Stimulated activated CD8-positive, alpha-beta memory T cell treated with anti-CD3 and anti-CD28 coated beads, Interleukin-4, amount 100 ng/mL, for 24 hours (primary cell): ENCODE measurements at places on chromosomes 16 and 17.

GRCh38 chr17:8095361-8095760, 7.8 kb upstream of the ALOX12B start:
- DNase-seq: no peak

DNA sequence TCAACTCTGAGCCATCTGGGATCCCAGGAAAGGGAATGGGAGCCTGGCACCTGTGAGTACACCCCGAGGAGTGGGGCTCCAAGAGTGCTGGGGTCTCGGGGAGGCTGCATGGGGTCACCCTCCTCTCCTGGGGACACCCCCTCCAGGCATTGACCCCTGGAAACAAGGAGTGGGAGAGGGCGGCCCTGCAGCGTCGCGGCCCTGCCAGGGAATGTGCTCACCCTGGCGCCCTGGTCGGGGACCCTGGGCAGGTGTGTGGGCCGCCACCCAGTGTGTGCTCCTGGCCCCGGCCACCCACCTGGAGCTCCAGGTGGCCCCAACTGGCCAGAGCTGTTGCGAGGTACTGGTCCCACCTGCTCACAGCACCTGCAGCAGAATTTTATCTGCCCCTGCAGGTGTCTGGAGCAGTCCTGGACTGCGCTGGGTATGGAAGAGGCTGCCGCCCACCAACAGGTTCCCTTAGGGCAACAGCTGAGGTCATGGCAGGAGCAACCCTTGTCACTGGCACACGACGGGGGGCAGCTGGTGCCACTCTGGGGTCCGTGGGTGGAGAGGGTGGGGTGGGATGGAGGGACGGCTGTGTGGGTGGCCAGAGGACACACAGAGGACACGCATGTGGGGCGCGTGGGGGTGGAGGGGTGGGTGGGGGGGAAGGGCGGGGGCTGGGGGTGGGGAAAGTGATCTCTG, 5.4 kb upstream of the PABPN1L start:
- DNase-seq: no peak

DNA sequence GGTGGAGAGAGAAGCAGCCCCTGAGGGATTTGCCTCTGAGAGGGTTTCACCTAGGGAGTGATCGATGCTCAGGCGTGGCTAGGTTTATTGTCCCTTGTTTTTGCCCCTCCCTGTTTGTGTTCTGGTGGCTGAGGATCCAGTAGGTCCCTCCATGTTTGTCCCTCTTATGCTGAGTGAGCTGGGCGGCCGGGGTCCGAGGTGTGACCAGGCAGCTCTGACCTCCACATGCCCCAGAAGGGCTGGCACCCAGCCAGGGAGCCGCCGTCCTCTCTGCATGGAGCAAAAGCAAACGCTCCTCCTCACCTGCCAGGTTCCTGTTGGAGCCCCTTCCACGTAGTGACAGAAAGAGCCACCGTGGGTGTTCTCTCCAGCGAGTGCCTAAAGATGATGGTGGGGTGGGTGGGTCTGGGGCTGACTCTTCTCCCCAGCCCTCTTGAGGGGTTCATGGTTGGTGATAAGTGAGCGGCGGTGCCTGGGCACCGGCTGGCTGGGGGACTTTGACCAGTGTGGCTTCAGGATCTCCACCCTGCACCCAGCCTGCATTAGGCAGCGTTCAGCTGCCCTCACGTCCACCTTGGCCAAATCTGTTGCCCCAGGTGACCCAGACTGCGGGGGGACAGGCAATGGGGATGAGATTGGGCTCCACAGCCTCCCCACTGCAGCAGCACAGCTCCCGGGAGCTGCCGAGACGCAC, 14.1 kb upstream of the NUDT16L1 start:
- no peak for DNase-seq

- DNase-seq: no peak
Observed at GRCh38 chr16:3157229-3158025, 22.6 kb downstream of the ZNF213 start.

DNA sequence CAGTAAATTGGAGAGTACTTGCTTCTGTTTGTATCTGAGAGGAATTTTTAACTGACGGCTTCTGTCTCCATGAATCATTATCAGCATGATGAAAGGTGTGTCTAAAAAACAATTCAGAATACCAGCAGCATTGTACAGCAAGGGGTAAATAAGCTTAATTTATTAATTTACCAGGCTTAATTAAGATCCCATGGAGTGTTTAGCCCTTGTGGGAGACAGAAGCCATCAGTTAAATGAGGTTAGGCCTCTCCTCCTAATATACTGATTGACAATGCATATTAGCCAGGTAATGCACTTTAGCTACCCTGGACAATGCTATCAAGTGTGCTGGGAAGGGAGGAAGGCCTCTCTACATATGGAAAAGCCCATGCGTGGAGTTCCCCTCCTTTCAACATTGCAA, 53.4 kb downstream of the IGF2BP1 start:
- no peak for DNase-seq

GRCh38 chr17:6671431-6671830, 19.9 kb downstream of the C17orf100 start:
- DNase-seq: no peak

GRCh38 chr16:10609402-10609774, 29.0 kb upstream of the EMP2 start:
- DNase-seq: no peak

GRCh38 chr16:66696669-66697630, at the start of gene CMTM4:
Gene CMTM4, minus strand, starts transcription at chr16:66696743. Its CDS starts 218 bp downstream, at chr16:66696525.
- DNase-seq: peak; percentile 62

DNA sequence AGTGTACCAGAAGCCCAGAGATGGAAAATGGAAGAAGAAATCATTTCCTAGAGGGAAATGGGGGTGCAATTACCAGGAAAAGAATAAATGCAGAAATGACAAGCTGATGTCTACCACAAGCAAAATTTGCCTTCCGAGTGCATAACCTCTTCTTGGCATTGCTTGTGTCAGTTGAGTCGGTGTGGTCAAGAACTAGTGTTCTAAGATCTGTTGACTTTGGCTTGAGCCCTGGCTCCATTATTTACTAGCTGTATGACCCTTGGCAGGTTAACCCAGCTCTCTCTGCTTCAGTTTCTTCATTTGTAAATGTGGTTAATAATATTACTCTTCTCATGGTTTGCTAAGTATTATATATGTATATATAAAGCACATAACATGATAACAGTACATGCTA, 273.0 kb upstream of the IRX5 start:
- no peak for DNase-seq

- no peak for DNase-seq
Observed at GRCh38 chr17:5241861-5242671, 7.4 kb upstream of the SCIMP start.

DNA sequence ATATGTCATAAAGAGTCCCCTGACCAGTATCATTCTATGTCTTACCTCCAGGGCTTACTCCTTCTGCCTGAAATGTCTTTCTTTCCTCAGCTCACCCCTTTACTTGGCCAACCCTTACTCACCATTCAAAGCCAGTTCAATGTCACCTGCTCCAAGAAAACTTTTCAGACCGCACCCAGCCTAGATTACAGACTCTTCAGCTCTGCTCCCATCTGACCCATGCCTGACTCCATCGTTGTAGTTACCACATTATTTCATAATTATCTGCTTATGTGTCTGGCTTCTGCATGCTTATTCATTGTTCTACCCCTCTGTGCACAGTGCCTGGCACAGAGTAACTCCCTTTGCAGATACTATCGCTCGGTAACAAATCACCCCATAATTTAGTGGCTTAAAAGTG, 62.5 kb upstream of the TOB1 start:
- DNase-seq: no peak

- no peak for DNase-seq
Observed at GRCh38 chr17:74190807-74191406, 12.6 kb upstream of the RPL38 start.

DNA sequence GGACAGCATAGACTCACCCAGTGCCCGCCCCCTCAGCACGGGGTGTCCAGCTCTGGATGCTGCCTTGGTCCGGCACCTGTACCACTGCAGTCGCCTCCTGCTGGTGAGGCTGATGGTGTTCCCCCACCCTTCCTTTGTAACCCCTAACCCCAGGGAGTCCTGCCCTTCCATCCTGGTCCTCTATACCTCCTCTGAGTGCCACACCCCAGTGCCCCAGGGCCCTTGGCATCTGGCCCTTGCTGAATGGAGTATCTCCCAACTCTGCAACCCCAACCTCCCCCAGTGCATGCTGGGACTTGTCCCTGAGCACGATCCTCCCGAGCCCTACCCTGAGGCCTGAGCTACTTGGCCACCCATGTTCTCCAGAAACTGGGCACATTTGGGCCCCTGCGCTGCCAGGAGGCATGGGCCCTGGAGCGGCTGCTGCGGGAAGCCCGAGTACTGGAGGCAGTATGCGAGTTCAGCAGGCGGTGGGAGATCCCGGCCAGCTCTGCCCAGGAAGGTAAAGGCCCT, 15.8 kb downstream of the RIPOR1 start:
- DNase-seq: no peak

DNA sequence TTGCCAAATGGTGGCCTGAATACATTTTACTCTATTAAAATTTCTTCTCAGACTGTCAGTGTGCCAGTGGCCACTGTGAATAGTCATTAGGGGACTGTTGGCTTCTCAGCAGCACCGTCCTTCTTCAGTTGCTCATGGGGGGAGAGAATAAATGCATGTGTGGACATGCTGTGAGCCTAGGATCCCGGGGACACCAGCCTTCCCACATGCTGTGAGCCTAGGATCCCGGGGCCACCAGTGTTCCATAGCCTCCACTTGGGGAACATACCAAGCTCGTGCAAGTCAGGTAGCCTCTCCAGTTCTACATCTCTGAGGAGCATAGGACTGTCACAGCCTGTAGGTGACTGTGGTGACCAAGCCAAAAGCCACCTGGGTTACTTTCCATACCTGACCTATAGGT, 51.5 kb downstream of the BANP start:
- no peak for DNase-seq

GRCh38 chr16:50445621-50446555, 77.1 kb upstream of the BRD7 start:
- DNase-seq: no peak

DNA sequence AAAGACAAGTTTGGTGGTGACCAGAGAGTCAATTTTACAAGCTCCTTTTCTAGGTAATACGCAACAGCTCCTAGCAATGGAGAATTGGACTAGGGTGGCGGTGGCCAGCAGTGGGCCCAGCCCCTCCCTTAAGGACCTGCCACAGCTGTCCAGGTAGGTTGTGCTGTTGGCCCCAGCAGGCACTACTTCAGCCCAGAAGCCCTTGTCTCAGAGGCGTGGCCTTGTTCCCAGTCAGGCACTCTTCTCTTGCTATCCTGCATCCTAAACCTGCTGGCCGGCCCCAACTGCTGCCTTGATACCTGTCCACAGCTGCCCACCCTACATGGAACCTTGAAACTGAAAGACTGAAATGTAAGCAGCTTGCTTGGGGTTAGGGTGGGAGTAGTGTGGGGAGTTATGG, 989 bp upstream of the GALK1 start:
- DNase-seq: no peak

DNA sequence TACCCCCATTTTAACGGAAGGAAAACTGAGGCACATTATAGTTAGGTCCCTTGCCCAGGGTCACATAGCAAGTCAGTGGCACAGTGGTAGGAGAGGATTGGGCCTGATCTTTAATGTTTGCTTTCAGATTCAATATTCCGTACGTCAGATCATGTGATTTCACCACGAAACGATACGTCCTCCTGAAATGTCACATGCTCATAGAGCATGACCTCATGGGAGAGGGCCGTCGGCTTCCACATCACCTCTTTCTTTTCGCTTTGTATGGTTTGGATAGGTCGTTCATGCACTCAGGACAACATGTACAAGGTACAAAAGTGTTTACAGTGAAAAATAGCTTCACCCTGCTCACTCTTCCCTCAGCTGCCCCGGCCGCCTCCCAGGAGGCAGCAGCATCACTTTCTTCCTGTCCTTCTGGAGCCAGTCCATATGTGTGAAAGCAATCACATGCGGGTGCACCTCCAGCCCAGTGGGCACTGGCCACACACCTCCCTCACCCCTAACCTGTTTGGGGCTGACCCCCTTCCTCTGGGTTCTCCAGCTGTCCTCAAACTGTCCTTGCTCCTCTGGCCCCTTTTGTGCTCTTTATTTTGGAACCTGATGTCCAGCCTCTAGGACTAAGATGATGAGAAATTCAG, 199.9 kb downstream of the FOXL1 start:
- no peak for DNase-seq

DNA sequence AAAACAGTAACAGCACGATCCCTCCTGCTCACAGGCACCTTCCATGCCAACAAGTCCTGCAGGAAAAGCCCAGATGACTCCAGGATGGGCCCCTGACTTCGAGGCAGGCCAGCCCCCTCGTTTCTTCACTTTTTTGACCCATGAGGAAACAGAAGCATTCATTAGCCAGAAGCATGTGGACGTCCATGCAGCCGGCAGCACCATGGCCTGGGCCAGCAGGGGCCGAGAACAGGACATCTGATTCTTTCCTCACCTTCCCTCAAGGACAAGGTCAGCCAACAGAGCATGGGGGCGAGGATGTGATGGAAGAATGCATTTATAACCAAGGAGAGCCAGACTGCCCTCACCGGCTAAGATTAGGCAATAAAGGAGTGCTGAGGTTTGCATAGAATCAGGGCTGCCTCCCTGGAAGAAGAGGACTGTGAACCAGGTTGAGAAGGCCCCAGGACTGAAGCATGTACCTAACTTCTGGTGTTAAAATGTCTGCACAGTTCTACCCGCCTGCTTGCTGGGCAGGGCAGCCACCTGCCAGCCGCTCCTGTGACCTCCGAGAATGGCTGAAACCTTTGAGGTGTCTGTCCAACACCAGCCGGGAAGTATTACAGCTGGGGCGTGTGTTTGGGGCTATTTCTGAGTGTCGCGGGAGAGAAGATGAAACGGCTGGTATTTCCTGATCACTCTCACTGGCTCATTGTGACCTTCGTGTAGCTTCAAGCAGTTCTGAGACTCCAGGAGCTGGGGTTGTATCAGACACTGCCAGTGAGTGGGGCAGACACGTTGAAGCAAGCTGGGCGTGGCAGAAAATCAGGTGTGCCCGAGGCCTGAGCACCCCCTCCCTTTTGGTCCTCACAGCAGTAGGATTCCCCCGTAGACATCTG, 94.0 kb upstream of the TNRC6C start:
- no peak for DNase-seq

- DNase-seq: no peak
Observed at GRCh38 chr17:50276588-50277356, 2.5 kb downstream of the TMEM92 start.

- no peak for DNase-seq
Observed at GRCh38 chr17:72511874-72512273, 391.1 kb downstream of the SOX9 start.

GRCh38 chr17:72119873-72120641, 763 bp upstream of the SOX9 start:
- DNase-seq: no peak

- no peak for DNase-seq
Observed at GRCh38 chr17:36675786-36676185, 74.4 kb downstream of the MRM1 start.

DNA sequence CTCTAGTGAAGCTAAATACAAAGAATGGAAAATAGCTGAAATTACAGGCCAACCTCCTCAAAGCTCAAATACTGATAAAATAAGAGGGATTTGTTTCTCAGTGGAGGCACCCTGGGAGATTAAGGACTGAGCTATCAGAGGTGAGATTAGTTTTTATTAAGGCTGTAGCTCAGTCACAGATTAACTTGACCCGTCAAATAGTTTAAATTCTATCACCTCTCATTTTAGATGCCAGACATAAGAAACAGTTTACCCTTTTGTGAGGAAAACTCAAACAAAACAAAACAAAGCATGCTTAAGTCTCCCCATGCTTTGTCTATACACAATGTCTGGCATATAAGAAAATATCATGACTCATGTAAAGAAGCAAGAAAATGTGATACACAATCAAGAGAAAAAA, 208.3 kb upstream of the PMFBP1 start:
- no peak for DNase-seq
